ENCODE measurements at places on chromosomes 11 and 22.

- no peak for ATAC-seq
Measured at GRCh38 chr11:34863048-34863447, 53.1 kb downstream of the APIP start.

- no peak for ATAC-seq
Measured at GRCh38 chr22:37313376-37314314, 31.3 kb downstream of the CYTH4 start.

DNA sequence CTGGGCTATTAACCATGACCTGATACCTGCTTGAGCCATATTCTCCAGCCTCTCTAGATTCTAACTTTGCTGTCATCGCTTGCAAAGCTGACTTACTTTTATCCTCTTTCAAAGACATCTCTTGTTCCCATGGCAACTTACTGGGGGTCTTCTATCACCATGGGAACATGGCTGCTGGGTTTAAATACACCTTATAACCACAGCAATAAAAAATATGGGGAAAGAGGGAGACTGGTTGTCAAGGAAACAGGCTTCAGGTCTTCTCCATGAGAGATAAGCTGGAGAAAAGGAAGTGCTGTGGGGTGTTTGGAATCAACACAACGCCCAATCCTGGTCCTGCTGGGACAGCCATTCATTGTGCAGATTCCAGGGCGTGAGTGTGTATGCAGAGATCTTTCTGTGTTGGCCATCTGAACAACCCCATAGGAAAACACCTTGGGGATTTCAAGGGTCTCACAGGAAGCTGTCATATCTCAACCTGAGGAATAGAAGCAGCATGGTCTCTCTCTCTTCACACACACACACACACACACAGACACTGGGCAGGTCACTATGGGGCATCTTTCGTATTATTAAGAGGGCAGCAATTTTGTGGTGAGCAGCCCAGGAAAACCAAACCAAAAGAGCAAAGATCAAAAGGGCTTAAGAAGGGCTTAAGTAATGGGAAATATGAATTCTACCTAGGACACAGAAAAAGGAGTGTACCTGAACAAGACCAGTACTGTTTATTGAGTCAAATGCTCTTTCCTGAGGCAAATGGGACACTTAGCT is 344.7 kb upstream of the NCAM1 start:
- no peak for ATAC-seq

GRCh38 chr22:30876915-30877553 is 91.5 kb downstream of the MORC2 start:
- ATAC-seq = no peak

DNA sequence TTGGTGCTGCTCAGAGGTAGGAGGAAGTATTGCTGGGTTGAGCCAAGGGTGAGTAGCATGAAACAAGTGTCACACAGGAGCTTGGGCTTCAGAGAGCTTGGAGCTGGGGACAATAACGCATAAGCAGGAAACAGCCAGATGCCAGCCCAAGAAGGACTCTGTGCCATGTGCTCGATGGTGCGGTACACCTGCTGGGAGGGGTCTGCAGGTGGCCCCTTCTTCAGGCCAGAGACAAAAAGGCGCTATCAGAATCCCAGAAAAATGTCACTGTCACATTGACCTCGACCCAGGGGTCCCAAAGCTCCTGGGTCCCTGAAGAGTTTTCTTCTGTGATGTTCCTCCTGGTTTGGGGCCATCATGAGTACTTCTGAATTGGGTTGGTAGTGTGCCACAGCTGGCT is 244.4 kb downstream of the TBC1D22A start:
- no peak for ATAC-seq

DNA sequence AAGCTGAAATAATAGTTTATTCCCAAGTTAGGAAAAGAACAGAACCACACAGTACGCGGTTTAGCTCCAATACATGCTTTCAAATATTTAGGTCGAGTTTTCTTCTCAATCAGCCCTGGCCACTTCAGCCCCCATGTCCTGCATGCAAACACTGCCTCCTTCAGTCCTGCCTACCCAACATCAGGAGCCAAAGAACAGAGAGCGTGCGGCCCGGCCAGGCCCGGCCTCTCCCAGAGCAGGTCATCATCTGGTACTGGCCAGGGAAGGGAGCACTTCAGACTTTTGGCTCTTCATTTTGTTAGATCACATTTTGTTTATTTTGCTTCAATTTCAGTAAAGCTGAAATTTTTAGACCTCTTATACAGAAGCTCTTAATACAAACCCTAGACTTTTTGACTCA is 6.7 kb downstream of the BRD1 start:
- ATAC-seq = no peak

- ATAC-seq = no peak
Measured at GRCh38 chr11:70557742-70558485, 159.6 kb downstream of the CTTN start.

DNA sequence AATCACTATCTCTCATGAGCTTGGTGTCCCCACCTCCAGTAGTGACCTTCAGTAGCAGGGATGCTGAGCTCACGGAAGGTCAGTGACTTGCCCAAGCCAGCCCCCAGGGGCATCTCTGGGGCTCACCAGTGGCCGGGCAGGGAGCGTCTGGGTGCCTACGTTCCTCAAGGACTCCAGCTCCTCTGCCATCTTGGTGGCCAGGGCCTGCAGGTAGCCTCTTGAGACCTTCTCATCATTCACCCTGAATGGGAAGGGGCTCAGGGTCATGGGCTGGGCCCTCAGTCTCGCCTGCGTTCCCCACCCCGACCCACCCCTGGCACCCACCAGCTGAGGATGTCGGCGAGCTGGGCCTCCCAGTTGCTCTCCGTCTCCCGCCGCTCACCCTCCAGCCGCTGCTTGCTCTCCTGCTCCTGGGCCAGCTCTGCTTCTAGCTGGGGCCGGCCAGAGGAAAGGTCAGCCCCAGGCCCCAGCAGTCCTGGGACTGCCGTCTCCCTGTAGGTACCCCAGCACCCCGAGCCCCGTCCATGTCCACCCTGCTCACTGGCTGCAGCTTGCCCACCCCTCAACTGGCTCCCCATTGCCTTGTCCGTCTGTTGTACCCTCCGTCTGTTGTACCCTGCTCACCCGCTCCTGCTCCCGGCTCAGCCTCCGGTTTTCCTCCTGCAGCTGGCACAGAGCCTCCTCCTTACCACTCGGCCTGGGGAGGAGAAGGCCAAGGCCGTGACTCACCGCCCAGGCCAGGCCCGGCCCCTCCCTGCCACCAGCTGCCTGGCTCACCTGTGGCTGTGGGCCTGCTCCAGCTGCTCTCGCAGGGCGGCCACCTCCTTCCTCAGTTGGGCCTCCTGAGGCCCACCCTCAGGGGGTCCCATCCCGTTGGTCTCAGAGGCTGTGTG is 9.5 kb downstream of the CDC42BPG start:
- peak; percentile 87 for ATAC-seq

- no peak for ATAC-seq
Measured at GRCh38 chr11:126337474-126338241, 17.8 kb upstream of the ST3GAL4 start.

- no peak for ATAC-seq
Measured at GRCh38 chr11:36825251-36825650, 227.2 kb upstream of the RAG2 start.

GRCh38 chr11:86625981-86626380 is 46.4 kb downstream of the ME3 start:
- ATAC-seq = no peak

DNA sequence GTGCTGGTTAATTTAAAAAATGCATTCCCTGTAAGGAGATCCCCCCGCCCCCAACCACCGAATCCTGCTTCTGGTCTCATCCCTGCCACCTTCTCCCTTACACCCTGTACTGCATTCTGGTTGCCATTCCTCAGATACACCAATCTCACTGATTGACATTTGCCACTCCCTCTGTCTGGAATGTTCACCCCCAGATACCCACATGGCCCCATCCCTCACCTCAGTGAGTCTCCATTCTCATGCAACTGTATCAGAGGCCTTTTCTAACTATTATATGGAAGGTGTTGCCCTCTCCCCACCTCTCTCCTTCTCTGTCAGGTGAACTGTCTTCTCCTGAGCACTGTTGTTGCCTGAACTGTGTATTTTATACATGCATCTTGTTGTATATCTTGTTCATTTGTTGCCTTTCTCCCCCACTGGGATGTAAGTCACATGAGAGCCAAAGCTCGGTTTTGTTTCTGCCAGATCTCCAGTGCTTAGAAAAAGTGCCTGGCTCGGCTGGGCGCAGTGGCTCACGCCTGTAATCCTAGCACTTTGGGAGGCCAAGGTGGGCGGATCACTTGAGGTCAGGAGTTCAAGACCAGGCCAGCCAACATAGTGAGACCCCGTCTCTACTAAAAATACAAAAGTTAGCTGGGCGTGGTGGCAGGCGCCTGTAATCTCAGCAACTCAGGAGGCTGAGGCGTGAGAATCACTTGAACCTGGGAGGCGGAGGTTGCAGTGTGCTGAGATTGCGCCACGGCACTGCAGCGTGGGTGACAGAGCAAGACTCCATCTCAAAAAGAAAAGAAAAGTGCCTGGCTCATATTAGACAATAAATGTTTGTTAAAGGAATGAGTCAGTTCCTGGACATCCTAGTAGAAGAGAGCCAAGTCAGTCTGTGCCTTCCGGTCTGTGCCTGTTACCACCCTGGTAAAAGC is 61.0 kb downstream of the TNRC6B start:
- ATAC-seq = peak; percentile 88

GRCh38 chr22:38454353-38455075 is 485 bp downstream of the KCNJ4 start:
- ATAC-seq = no peak

DNA sequence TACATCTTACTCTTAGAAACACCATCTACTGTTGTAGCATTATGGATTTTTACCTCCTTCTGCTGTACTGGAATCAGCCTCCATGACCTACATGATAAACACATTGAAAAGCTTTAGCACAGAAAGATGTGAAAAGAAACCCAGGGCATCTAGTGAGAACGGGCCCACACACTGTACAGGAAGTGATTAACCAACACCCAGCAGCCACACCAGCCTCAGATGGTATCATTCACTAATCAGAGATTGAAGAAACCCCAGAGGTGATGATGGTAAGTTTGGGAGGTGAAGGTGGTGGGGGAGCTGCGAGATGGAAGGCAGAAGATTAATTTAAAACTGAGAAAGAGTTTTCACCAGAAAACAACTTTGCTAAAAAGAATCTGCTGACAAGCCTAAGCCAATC is 46.1 kb downstream of the RASSF10 start:
- ATAC-seq = no peak

DNA sequence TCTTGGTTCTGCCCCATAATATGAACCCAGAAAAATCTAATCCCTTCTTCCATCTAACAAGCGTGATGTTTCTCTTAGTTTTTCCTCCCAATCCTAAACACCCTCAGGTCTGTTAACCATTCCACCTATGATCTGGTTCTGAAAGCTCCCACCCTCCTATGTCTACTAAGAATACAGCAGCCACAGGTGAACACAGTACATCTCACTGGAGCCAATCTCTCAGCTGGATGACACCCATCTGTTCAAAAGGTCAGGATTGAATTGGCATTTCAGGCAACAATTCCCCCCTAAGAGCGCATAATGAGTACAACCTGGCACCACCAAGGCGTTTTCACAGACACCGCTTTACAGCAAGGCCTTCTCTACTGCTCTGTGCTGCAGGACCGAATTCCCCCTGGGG is 19.0 kb upstream of the APOA1 start:
- ATAC-seq = no peak
